ENCODE measurements at places on chromosomes 6 and 20. TPM values are rescaled to one million over a fixed set of nuclear protein-coding genes. Genes with fewer than 3 reads are reported as not detected.

GRCh38 chr6:76465410-76465809 lies 392.9 kb upstream of the IMPG1 start:
- no peak overlapping the region for H3K4me3 ChIP-seq
- no peaks in the 10 kb centered on the region for H3K36me3 ChIP-seq
- H3K4me1 ChIP-seq = peaks cover 3% of the 10 kb centered on the region
- no peaks in the 10 kb centered on the region for H3K27me3 ChIP-seq

- no peak overlapping the region for H3K27ac ChIP-seq
- H3K4me1 ChIP-seq = no peaks in the 10 kb centered on the region
- no peaks in the 10 kb centered on the region for H3K36me3 ChIP-seq
Observed at GRCh38 chr6:86934365-86934764, 3.0 kb upstream of the HTR1E start.

- no peak overlapping the region for H3K4me3 ChIP-seq
- H3K4me1 ChIP-seq = no peaks in the 10 kb centered on the region
- no peak overlapping the region for H3K27ac ChIP-seq
- no peak for DNase-seq
- no peaks in the 10 kb centered on the region for H3K36me3 ChIP-seq
Observed at GRCh38 chr6:127300411-127300810, 33.7 kb downstream of the RNF146 start.

DNA sequence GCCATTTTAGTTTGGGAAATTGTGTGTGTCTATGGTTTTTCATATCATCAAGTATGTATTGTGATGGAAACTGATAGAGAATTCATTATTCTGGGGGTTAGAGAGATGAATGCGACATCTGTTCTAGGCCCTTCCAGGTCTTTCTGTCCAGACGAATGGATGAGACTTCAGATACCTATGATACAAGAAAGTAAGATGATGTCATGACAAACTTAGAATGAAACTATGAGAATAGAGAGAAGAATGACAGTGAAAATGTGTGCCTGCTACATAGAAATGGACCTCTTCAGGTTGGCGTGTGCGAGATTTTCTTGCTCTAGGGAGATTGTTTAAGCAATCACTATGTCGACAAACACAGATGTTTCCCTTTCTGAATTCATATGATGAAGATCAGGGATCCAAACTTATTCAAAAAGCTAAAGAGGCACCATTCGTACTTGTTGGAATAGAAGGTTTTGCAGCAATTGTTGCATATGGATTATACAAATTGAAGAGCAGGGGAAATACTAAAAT lies 76.1 kb downstream of the SCAND1 start:
- H3K27ac ChIP-seq = no peak overlapping the region
- H3K4me3 ChIP-seq = no peak overlapping the region
- no peaks in the 10 kb centered on the region for H3K27me3 ChIP-seq
- no peaks in the 10 kb centered on the region for H3K36me3 ChIP-seq

GRCh38 chr20:32830437-32830836 lies 10.7 kb downstream of the MAPRE1 start:
- peaks cover 43% of the 10 kb centered on the region for H3K36me3 ChIP-seq
- no peaks in the 10 kb centered on the region for H3K4me1 ChIP-seq
- no peak overlapping the region for H3K27ac ChIP-seq
- H3K27me3 ChIP-seq = no peaks in the 10 kb centered on the region
- no peak overlapping the region for H3K4me3 ChIP-seq

DNA sequence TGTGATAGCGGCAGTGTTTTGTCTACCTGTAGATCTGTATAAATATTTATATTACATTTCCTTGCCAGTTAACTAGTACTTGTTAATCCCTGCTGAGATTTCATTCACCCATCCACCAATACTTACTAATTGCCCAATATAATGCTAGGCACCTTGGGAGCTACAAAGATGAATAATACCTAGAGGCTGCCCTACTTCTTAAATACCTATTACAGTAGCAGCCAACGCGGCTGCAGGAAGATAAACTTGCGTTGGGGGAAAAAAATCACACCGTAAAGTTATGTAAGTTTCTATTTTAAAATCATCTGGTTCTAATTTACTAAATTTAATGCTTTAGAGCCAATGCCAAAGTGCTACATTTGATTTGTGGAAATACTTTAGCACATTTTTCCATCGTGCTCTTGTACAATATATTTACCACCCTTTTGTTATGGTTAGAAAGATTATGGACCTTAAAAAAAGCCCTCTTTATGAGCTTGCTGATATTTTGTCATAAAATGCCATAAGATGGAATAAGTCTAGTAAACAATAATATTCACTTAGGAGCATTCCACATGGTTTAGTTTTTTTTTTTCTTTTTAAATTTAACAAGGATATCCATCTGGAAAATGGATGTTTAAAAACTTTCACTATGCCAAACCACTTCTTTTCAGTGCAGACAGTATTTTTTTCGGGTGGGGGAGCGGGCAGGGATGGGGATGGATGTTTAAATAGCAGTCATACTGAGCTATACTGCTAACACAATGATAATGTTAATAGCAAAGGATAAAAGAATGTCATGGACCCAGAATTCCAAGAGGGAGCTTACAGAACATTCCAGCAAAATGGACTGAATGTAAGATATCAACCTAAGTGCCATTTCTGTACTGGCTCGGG lies 13.2 kb upstream of the NEDD9 start:
- H3K36me3 ChIP-seq = no peaks in the 10 kb centered on the region
- no peak overlapping the region for H3K27ac ChIP-seq
- no peak for DNase-seq

GRCh38 chr20:2767768-2768631 lies 32.4 kb downstream of the CPXM1 start:
- H3K4me1 ChIP-seq = no peaks in the 10 kb centered on the region
- H3K27me3 ChIP-seq = no peaks in the 10 kb centered on the region
- H3K27ac ChIP-seq = no peak overlapping the region
- H3K36me3 ChIP-seq = no peaks in the 10 kb centered on the region
- no peak for DNase-seq

RAD21L1 gene
- 0.48 TPM for total RNA-seq

NKX2-4 gene
- total RNA-seq = 0.19 TPM

PNPLA1 gene
- total RNA-seq = not detected

TAF8 gene
- 34.0 TPM for total RNA-seq

NINL gene
- 30.0 TPM for total RNA-seq

ACSS1 gene
- 2.6 TPM for total RNA-seq

ADAT2 gene
- total RNA-seq = 11.3 TPM

FAM83B gene
- total RNA-seq = 6.4 TPM

Measured in H1 (cell line).